ENCODE measurements at places on chromosomes 5 and 9. TPM values are rescaled to one million over a fixed set of nuclear protein-coding genes. Genes with fewer than 3 reads are reported as not detected.

MARCHF11 gene
- 8.2 TPM for total RNA-seq

OR13J1 gene
- not detected for total RNA-seq

FGF18 gene
- 2.2 TPM for total RNA-seq

RAB3C gene
- total RNA-seq = 4.6 TPM

ZNF462 gene
- 25.3 TPM for total RNA-seq

FOXI1 gene
- 0.48 TPM for total RNA-seq

C9orf153 gene
- total RNA-seq = 0.72 TPM

F12 gene
- total RNA-seq = not detected

FIBCD1 gene
- total RNA-seq = 1.9 TPM

All from umbilical cord (tissue), 2 donors.